Immature natural killer cell (primary cell): ENCODE measurements at places on chromosomes 16 and 17. TPM values are rescaled to one million over a fixed set of nuclear protein-coding genes. Genes with fewer than 3 reads are reported as not detected.
A peak's percentile ranks its signal among the peaks of the same experiment; 100 is the strongest.

- DNase-seq = no peak
Observed at GRCh38 chr17:2615882-2616281, 22.4 kb downstream of the PAFAH1B1 start.

DNA sequence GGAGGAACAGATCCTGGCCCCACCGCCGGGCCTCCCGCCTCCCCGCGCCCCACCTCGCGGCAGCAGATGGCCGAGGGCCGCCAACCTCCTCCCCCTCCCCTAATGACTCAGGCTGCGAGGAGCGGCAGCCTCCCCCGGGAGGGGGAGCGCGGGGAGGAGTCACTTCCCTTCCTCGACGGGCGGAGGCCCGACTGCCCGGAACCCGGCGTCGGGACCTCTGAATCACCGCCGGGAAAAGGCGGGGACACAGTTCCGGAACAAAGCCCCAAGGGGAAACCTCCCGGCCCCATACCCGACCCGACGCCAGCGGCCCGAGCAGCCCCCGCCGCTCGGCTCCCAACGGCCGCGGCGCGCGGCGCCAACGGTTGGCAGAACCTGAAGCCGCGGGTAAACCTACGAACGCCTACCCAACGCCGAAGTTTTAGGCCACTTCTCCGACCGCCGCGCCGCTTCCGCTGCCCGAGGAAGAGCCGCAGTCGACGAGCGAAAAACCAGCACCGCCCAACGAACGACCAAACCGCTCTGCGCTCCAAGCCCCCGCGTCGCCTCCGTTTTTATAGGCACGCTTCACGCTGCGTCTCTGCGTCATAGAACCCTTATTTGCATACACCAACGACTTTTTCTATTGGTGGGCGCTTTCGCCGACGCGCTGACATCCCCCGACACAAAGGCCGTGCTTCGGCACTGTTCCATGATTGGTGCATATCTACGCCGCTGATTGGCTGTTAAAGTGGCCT lies 5.2 kb upstream of the UNK start:
- DNase-seq = peak; percentile 97

- no peak for DNase-seq
Observed at GRCh38 chr17:9132291-9132690, 111.0 kb downstream of the NTN1 start.

DNA sequence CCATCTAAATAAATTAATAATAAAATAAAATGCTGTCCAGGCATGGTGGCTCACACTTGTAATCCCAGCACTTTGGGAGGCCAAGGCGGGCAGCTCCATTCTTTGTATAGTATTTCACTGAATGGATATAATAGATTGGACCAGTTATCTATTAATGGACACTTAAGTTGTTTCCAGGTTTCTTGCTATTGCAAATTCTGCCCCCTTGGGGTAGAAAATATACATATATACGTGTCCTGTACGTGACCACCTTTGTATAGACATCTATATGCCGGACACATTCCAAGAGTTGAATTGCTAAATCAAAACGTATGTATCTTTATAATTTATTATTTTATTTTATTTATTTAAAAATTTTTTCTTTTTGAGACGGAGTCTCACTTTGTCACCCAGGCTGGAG lies 3.9 kb upstream of the EXOC7 start:
- no peak for DNase-seq

The SMIM22 gene
- not detected for polyA plus RNA-seq

GRCh38 chr17:83190004-83190385 lies 110.6 kb downstream of the METRNL start:
- no peak for DNase-seq

- DNase-seq = no peak
Observed at GRCh38 chr17:55704401-55704800, 18.3 kb downstream of the TMEM100 start.

DNA sequence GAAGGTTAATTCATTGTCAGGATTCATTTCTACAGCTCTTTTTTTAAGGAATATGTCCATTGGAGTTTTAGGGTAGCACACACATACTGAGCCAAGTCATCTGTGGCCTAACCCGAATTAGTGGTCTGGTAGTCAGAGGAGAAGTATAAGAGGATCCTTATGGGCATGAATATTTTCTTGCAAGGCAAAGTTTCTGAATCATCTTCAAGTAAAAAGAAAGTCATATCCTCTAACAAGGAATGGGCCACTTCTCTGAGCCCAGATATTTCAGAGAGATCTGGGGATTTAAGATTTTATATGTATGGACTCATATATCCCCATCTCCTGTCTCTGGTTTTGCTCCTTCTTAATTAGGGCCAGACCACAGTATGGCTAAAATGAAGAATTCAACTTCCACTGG lies 99.2 kb upstream of the CDH8 start:
- no peak for DNase-seq

DNA sequence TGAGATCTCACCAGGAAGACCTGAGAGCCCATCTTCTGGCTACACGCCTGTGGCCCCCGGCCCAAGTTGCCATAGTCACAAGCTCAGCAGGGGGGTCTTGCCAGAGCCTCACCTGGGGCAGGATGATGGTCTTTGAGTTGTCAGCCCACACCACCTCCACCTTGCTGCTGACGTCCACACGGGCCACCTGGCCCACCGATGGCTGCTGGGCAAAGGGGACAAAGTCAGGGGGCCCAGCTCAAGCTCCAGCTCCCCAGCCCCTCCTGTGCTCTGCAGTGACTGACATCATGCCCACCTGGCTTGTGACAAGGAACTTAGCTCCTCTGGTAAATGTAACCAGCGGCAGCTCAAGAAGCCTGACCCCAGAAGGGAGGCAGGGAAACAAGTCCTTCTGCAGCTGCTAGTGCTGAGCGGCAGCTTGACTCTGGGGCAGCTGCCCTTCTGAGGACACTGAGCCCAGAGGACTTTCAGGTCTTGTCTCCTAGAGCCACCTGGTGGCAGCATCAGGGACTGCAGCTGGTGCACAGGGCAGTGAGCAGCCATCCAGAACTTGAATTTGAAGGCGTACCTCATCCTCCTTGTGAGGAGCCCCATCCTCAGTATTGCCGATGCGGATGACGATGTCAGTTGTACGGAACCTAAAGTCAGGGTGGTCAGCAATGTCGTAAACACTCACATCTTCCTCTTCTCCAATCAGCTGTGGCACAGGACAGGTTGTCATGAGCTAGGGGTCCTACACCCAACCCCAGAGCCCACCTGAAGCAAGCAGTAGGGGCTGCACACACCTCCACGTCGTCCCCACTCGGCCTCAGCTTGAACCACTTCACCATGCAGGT lies 13.5 kb downstream of the SPHK1 start:
- peak; percentile 77 for DNase-seq

GRCh38 chr16:50272111-50272571 lies 5.8 kb downstream of the ADCY7 start:
- DNase-seq = no peak

DNA sequence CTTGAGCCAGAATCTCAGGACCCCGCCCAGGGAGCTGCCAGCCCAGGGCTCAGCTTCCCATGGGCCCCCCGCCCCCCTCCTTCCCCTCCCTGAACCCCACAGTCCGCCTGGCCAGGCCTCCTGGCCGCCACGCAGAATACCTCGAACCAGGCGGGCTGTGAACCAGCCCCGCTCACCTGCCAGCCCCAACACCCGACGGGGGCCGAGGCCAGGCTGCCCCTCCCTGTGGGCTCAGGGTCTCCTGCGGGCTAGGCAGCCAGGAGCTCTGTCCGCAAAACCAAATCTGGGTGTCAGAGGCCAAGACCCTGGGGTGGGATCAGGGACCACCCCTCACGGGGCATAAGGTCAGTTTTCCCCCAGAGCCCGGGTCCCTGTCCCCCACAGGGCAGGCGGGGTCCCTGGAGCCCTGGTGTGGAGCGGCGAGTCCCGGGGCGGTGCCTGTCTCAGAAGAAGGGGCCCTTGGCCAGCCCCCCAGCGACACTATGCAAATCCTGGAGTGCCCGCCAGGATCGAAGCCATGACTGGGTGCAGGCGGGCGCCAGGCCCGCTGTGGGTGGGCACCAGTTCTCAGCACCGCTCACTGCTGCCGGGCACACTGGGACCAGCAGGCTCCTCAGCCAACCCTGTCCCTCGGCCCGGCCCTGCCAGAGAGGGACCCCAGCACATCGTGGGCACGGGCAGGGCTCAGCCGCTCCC lies 6.4 kb upstream of the PRR35 start:
- DNase-seq = no peak

GRCh38 chr16:31108035-31108793 lies at the start of gene BCKDK:
Gene BCKDK (plus strand): TSS chr16:31108386. CDS start chr16:31109224, 838 bp downstream.
- peak; percentile 41 for DNase-seq

DNA sequence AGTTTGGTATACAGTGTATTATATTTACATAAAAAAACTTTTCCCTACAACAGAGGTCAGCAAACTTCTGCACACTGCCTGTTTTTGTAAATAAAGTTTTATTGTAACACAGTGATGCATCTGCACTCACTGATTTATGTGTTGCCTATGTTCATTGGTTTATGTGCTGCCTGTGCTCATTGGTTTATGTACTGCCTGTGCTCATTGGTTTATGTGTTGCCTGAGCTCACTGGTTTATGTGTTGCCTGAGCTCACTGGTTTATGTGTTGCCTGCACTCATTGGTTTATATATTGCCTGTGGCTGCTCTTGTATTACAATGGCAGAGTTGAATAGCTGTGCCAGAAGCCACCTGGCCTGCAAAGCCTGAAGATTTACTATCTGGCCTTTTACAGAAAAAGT lies 81.6 kb downstream of the MYH11 start:
- DNase-seq = no peak

The RCVRN gene
- not detected for polyA plus RNA-seq

The KRT26 gene
- not detected for polyA plus RNA-seq

DNA sequence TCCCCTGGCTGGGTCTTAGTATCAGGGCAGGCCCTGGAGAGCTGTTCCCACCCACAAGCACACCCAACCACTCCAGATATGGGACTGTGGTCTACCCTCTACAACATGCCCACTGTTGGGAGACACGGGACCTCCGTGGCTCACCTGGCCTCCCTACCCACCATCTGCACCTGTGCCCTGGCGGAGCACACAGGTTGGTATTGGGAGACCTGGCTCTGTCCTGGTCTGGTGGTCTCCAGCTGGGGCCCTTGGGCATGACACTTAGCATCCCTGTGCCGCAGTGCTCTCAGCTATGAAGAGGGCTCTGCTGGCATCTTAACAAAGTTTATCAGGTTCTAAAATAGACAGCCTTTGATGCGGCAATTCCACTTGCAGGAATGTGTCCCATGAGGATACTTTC lies 5.8 kb downstream of the C16orf95 start:
- no peak for DNase-seq

The TMC5 gene
- not detected for polyA plus RNA-seq

DNA sequence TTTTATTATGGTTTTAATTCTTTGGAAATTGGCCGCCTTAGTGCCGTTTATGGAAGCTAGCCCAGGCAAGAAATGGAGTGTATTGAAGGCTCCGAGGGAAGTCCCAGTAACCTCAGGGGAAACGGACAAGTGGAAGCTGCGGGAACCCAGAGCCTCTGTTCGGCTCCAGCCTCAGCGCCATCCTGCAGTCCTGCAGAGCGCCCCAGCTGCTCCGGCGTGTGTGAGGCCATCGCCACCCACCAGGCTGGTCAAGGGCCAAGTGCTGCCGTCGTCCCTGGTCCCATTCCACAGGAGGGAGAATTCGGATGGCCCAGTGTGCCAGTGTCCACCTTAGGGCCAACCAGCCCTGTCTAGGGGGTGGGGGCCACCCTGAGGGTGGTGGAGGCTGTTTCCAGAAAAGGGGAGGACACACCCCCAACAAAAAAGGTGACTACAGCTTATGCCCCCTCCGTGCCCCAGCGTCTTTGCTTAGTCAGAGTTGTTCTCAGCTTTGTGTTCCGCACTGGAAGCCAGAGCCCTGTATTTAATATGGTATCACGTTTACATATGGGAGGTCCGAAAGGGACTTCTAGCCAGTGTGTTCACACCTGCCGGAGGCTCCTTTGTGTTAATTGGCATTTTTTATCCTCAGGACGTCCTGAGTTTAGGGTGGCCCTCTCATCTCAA lies 13.0 kb downstream of the MGRN1 start:
- DNase-seq = no peak

DNA sequence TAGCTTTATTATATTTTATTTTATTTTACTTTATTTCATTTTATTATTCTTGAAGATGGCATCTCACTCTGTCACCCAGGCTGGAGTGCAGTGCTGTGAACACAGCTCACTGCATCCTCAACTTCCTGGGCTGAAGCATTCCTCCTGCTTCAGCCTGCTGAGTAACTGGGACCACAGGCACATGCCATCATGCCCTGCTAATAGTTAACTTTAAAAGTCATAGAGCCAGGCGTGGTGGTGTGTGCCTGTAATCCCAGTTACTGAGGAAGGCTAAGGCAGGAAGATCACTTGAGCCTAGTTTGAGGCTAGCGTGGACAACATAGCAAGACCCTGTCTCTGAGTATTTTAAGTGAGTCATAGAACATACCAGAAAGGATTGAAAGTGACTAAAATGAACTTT lies 38.7 kb downstream of the ESRP2 start:
- DNase-seq = no peak

The RASL10B gene
- not detected for polyA plus RNA-seq

- no peak for DNase-seq
Observed at GRCh38 chr17:34161690-34162089, 93.4 kb upstream of the CCL2 start.

The TNFRSF17 gene
- not detected for polyA plus RNA-seq

- DNase-seq = no peak
Observed at GRCh38 chr17:57388131-57388725, 131.9 kb downstream of the MSI2 start.

DNA sequence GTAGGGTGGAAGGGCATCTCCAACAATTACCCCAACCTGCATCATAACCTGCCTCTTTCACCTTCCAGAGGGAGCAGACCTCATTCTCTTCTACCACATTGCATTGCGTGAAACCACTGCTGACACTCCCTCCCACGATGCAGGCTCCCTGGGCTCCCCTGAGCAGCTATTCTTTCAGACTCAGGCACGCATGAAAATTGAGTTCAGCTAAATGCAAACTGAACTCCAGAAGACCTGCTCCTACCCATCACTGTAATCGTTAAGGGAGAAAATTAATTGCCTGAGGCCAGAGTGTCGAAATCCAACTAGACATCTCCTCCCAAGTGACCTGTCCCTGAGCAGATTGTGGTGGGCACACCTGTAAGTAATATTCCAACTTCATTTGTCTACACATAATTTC lies 186.0 kb downstream of the GRIN2A start:
- no peak for DNase-seq

- no peak for DNase-seq
Observed at GRCh38 chr16:30663820-30664219, 5.6 kb downstream of the FBRS start.

- no peak for DNase-seq
Observed at GRCh38 chr17:9917801-9918200, 12.7 kb upstream of the RCVRN start.

GRCh38 chr16:68752602-68753001 lies 15.5 kb downstream of the CDH1 start:
- DNase-seq = peak; percentile 42
